GM13977 (cell line): ENCODE measurements at places on chromosomes 1 and 21.

DNA sequence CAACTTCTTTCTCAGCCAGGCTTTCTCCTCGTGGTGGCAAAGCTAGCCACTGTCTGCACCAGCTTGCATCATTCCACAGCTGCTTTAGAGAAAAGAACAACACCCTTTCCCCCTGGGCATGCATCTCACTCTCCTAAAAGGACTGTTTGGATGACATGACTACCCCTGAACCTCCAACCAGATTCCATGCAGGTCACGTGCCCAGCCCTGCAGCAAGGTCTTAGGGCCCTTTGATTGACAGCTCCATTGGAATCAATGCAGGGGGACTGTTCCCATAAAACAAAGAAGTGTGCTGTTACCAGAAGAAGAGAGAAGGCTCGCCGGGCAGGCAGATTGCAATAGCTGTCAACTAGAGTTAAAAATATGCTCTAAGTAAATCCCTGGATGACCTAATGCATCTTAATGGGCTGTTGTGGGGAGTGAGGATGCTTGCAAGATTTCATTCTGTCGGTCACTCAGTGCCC lies 24.4 kb downstream of the KCNA2 start:
- no peak for DNase-seq

- DNase-seq = no peak
Measured at GRCh38 chr1:113137563-113137962, 64.6 kb downstream of the LRIG2 start.

DNA sequence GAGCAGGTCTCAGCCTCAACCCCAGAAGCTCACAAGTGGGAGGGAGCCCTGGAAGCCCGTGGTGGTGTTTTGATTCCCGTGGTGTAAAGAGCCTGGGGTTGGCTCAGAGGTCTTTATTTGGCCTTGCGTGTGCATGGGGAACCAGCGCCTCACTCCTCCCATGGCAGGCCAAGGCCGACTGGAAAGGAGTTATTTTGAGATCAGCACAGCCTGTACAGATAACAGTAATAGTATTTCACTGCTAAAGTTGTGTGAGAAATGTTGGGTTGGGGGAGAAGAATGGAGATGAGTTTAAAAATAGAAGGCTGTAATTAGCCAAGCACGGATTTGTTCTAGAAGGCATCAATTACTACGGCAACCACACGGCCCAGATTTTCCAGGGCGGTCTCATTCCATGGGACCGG lies 186.5 kb downstream of the DYRK1A start:
- DNase-seq = no peak

DNA sequence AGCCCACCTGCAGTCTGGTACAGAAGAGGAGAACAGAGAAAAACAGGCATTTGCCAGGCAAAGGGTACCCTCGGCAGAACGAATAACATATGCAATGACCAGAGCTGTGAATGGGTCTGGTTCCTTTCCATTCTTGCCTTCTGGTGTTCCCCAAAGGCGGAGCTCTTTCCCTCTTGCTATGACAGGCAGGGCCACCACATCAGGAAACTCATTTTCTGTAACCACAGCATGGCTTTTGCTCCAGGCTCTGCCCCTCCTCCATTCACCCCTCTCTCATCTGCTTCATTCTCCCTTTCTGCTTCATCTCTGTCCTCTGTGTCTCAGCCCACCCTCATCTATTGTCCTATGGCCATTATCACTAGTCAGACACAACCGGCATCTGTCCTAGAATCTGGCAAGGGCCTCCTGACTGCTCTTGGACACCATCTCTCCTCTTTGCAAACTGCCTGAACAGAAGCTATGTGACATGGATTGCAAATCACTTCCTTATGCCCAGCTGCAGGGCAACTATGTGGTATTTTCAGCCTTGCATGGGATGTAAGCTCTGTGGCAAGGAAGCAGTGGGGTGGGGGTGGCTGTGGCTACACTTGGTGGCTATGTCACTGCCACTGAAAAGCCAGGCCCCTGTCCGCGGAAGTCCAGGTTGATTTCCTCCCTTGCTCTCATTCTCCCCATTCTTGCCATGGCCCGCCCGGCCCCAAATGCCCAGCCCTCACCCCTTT lies 78.8 kb upstream of the ABCD3 start:
- DNase-seq = no peak

DNA sequence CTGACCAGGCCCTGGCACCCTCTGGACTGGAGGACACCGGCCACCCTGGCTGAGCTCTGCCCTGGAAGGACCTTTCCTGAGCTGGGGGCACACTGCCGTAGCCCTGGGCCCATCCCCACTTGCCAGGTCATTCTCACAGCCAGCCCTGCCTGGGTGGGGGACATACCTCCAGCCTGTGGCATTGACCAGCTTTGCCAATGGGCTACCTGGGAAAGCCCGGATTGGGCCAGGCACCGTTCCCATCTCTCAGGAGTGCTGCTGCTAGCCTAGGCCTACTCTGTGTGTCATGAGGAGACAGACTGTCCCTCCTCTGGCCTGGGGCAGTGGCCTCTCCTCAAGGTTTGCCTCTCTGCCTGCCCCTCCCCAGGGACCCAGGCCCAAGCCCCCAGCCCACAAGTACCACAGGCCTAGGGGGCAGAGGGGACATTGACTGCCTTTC lies 40.0 kb downstream of the COQ8A start:
- DNase-seq = no peak

DNA sequence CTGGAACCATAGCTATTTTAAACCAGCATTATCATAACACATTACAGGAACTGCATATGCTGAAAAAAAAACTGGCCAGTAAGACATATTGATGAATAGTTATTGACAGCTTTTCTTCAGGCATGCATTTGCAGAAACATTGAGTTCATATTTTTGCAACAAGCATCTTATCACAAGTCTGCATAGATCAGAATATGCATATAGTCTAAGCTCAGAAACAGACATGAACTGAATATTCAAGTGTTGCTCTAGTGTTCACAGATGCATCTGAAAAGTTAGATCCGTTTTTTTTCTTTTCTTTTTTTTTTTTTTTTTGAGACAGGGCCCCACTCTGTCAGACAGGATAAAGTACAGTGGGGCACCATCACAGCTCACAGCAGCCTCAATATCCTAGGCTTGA lies 22.8 kb downstream of the PRMT6 start:
- DNase-seq = no peak

GRCh38 chr1:215539803-215540570 lies 27.1 kb upstream of the KCTD3 start:
- no peak for DNase-seq

- DNase-seq = no peak
Measured at GRCh38 chr1:10207810-10208209, 2.6 kb upstream of the KIF1B start.

DNA sequence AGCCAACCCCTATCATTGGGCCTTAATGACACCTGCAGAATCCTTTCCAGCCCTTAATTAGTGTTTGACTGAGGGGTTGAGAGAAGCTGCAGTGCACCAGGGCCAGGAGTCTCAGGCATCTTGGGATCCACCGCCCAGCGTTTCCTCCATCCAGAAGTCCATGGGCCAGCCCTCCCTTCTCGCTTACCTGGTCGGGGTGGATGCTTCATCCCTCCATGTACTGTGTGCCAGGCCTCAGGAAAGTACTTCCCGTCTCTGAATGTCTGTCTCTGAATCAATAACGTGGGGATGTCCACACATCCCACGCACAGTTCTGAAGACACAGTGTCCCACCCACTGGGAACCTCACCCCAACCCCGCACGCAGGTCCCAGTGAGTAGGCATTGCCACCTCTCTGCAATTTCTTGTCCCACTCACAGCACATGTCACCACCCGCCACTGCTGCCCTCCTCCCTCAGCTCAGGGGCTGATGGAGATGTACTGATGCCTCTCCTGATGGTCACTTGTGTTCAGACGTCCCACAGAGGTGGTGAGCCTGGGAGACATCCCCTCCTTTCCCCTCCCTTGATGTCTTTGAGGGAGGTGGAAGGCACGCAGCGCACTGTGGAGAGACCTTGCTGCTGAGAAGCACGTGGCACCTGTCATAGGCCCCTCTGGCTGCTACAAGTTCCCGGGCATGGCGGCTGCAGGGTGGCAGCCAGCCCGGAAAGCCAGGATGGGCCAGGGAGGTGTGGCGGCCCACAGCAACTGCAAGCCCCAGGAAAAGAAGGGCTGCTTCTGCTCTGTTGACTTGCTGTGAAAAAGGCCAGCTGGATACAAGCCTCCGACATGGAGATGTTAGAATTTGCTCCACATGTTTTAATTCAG lies 29.4 kb upstream of the PRSS38 start:
- no peak for DNase-seq

- no peak for DNase-seq
Measured at GRCh38 chr1:234866007-234866866, 256.3 kb upstream of the IRF2BP2 start.

DNA sequence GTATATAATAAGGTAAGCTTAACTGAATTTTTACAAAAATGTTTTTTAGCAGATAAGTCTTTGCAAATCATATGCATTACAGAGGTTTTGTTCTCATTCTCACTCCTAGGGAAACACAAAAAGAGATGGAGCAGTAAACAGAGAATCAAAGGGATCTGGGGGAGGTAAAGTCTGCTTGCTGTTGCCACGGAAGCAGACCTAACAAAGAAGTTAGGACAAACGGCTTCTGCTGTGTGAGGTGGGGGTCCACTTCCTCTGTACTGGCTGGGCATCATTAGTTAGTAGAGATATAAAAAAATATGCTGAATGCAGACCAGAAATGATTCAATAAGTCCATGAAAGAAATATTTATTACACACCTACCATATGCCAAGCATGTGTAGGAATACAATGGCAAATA lies 34.2 kb downstream of the GJA5 start:
- no peak for DNase-seq

DNA sequence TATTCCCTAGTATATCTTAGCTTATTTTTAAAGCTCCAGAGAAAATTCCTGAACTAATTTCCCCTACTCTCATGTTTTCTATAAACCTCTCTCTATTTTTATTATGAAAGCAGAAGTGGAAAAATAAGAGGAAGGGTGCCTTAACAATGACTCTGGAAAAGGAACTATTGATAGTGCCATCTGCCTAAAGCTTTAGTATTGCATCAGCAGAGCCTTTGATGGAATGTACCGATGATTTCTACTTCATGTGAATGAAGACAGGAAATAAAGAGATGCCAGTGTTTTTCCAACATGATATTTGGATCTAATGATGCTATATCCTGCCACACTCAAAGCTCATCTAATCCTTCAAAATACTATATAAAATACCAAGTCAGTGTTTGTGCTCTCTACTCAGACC lies 35.1 kb downstream of the TNFSF18 start:
- DNase-seq = no peak

GRCh38 chr1:225710804-225711203 lies 57.9 kb upstream of the ENAH start:
- no peak for DNase-seq

DNA sequence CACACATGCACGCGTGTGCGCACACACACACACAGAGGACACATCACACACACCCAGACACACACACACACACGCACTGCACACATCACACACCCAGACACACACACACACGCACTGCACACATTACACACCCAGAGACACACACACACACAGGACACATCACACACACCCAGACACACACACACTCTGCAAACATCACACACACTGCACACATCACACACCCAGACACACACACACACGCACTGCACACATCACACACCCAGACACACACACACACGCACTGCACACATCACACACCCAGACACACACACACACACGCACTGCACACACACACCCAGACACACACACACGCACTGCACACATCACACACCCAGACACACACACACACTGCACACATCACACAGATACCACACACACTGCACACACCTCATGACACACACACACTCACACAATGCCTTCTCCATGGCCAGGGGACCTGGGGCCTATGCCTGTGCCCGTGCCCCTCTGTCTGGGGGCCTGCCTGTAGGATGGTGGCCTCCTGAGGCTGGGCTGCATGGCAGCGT lies 24.4 kb downstream of the CRYAA start:
- DNase-seq = no peak

DNA sequence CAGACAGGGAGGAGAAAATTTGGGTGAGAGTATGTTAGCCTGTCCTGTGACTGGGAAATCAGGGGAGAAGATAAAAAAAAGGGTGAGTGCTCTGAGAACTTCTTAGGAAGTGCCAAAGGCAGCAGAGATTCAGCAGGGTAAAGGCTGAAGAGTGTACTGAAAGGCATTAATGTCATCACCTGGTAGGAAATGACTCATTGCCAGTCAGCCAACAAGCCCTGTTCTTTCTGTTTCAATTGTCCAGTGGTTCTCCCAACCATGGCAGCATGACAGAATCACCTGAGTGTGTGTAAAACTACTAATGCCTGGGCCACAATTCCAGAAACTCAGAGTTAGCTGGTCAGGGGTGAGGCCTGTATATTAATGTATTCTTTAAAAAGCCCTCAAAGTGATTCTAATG lies 83.5 kb downstream of the INTS7 start:
- peak; percentile 59 for DNase-seq

GRCh38 chr1:227746676-227747075 lies 11.4 kb downstream of the SNAP47 start:
- no peak for DNase-seq

- DNase-seq = peak; percentile 21
Measured at GRCh38 chr1:157269656-157270375, 131.6 kb upstream of the ETV3 start.

GRCh38 chr21:15249285-15249993 lies 184.6 kb upstream of the NRIP1 start:
- no peak for DNase-seq

- no peak for DNase-seq
Measured at GRCh38 chr21:43797415-43797814, 8.0 kb downstream of the RRP1 start.

GRCh38 chr1:235313931-235314678 lies 13.9 kb downstream of the ARID4B start:
- DNase-seq = no peak

DNA sequence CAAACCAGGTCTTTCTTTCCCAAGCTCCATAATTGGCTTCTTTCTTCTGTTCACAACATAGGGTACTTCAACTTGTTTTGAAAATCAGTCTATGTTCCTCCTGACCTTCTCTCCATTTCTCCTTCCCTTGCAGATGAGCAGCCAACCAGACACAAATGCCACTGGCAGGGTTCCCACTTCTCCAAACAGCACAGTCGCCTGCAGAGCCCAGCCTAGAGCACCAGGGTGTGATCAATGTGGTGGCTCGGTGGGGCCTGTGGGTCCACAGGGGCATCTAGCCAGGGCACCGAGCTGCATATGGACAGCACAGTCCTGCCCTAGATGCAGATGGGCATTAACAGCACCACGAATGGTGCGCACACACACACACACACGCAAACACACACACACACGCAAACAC lies 112.8 kb downstream of the NPHP4 start:
- DNase-seq = no peak

GRCh38 chr1:204093421-204093717 lies 20.5 kb downstream of the SOX13 start:
- DNase-seq = no peak

- no peak for DNase-seq
Measured at GRCh38 chr1:50422675-50422945, 633 bp downstream of the DMRTA2 start.

DNA sequence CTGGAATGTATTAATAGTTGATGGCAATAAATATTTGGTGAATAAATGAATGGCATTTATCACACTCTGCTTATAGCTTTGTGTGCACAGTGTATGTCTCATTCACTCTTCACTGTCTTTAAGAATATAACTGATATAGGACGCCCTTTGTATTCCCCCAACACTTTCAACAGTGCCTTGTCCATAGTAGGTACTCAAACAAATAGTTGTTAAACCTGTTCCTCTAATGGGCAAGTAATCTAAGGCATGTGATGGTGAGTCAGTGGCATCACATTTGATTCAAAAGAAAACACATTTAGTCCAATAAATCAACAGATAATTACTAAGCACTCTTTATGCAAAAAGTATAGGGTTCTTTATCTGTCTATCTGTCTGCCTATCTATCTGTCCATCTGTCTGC lies 11.2 kb upstream of the RXRG start:
- no peak for DNase-seq

GRCh38 chr1:109272021-109272799 lies 10.7 kb downstream of the PSRC1 start:
- DNase-seq = no peak
